ENCODE measurements at places on chromosomes 6 and 20.

DNA sequence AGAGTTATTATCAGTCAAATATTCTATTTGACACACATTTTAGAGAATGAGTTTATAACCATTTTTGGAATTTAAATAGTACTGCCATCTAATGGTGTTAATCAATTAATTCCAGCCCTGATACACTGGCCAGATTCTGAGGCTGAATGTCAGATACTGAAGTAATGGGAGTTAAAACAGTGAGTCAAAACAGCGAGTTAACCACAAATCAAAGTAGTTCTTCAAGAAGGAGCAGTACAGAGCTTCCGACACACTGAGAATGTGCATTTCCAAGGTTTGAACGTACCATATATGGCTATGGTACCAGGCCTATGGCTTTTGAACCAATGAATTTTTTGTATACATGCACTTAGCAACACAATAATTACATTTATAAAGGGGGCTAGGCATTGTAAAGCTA lies 11.3 kb upstream of the CEP43 start:
- peak; percentile 30 for DNase-seq

GRCh38 chr6:149499066-149499465 lies 14.3 kb upstream of the ZC3H12D start:
- no peak for DNase-seq

DNA sequence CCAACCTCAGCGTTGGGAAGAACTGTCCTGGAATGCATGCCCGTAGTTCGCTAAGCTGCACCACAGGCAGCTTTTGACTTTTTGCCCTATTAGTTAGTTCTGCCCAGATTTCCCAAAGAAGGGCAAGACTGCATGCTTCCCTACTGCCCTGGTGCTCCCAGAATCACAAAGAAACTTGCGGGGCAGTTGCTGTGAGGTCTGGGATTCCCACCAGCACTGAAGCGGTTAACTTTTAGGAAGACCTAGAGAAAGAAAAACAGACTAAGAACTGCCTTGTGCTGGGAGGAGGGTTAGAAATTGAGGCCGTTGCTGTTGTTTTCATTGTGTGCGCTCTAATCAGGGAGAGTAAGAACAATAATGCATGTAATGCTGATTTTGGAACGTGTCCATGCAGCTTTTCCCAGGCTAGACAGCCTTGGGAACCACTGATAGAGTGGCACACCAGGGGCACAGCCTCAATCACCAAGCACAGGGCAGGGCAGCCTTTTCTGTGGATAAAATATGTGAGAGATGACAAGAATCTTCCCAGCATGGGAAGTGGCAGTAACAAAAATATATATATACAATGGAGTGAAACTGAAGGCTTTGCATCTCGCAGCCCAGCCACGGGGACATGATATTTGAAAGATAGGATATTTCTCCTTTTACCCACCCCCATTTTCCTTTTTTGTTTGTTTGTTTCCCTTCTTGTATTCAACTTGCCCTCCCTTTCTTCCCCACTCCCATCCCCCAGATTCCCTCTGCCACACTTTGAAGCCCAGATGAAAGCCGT lies 137.7 kb upstream of the HEY2 start:
- no peak for DNase-seq

- no peak for DNase-seq
These were observed 33.2 kb downstream of the SLC2A10 start for GRCh38 chr20:46742669-46743045.

- peak; percentile 80 for DNase-seq
These were observed 1.1 kb downstream of the RNASET2 start for GRCh38 chr6:166955121-166955864.

- peak; percentile 64 for DNase-seq
These were observed 42.2 kb downstream of the NFATC2 start for GRCh38 chr20:51500311-51500710.

- no peak for DNase-seq
These were observed 151.9 kb upstream of the SLC22A16 start for GRCh38 chr6:110628330-110628729.

GRCh38 chr20:51703400-51704287 lies 64.5 kb downstream of the ATP9A start:
- no peak for DNase-seq

- DNase-seq: no peak
These were observed 234.7 kb downstream of the TRDN start for GRCh38 chr6:123402052-123402451.

DNA sequence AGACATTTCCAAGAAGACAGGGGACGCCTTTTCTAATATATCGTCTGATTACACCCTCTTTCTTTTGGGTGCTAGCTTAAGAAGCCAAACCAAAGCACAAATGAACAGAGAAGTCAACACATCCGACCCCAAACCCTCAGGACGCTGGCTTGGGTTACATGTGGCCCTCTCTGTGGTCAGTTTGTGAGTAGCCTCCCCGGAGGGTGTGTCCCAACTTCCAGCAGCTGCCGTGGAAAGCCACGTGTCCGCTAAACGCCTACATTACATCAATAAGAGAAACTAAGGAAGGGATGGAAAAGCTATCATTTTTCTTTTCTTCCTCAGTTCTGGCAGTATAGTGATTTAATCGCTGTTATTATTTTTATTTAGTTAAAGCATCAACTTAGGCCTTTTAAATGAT lies 487 bp upstream of the BMP6 start:
- no peak for DNase-seq
